Stimulated activated CD4-positive, alpha-beta T cell treated with anti-CD3 and anti-CD28 coated beads, TNF-alpha, amount 100 ng/mL, for 24 hours (primary cell): ENCODE measurements at places on chromosomes 6 and 20.

GRCh38 chr6:109230453-109230852 is 135.1 kb downstream of the CEP57L1 start:
- DNase-seq = no peak

- DNase-seq = no peak
Observed at GRCh38 chr6:43968110-43968965, 158.9 kb downstream of the MRPL14 start.

GRCh38 chr6:16764188-16764950 is 3.1 kb upstream of the ATXN1 start:
- DNase-seq = no peak

GRCh38 chr6:583116-583515 is 73.8 kb downstream of the HUS1B start:
- DNase-seq = no peak

GRCh38 chr20:35632539-35633115 is 17.0 kb downstream of the SPAG4 start:
- DNase-seq = no peak

- DNase-seq = peak; percentile 50
Observed at GRCh38 chr6:158849899-158850806, 31.0 kb upstream of the EZR start.

GRCh38 chr20:55353206-55353605 is 652.1 kb downstream of the CBLN4 start:
- DNase-seq = no peak

DNA sequence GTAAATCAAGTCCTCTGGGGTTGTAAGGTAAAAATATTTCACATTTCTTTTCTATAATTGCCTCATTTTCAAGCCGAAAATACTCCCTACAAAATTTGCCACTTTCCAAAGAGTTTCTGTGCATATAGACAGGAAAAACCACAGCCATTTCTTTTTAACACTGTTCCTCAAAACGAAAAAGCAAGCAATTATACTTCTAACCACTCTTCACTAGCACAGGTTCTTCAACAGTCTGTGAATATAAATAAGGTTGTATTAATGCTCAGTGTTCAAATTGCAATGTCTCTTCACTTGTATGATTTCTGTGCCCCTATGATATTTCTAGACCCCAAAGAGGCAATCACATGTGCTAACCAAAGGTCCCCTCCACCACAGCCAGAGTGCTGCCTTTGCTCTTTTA is 206.0 kb downstream of the SIM1 start:
- DNase-seq = no peak

DNA sequence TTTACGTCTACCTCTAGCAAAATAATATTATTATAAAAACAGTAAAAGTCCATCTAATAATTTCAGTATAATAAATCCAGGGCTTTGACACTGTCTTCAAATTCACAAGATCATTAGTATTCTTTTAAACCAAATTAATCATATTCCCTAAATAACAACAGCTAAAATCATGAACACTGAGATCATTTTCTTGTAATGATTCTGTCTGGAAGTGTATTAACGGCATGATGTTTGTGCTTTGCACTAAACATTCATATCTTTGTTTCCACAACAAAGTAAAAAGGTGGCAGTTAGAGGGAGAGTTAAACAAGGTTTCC is 18.8 kb downstream of the HIVEP2 start:
- DNase-seq = no peak

DNA sequence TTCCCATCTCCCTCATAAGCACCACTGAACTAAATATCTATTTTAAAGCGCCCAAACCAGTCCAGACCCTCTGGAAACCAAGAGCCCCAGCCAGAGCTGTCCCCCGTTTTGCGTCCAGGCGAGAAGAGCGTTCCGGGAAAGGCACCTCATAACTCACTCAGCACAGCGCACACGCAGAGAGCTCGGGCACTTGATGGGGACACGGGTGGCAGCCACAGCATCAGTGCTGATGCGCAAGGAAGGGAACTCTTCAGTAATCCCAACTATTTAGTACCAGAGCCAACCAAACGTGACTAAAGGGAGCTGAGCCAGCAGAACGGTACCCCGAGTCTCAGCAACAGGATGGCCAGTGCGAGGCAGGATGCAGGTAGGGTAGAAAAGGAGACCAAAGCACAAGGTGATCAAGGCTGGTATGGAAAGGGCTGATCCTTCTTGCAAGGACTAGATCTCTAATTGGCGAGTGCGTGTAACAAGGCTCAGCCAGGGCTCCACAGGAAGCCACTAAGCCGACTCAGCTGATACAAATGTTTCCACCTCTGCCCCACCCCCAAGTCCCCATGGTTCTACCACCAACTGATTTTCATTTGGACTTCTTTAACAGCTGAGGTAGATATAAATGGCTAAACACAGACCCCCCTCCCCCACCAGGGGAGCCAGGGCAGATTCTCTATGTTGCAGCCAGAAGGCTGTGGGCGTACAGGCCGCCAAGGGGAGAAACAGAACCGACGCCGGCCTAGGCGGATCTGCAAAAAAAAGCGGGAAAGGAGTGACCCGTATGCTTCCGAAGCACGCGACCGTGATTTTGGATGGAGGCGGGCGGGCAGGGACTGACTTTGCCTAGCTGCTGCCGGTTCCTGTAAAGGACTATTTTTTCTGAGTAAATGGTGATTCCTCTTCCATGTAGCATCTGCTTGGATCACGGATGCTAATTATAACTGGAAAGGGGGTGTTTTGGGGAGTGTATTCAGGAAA is 183.5 kb upstream of the COL21A1 start:
- no peak for DNase-seq

DNA sequence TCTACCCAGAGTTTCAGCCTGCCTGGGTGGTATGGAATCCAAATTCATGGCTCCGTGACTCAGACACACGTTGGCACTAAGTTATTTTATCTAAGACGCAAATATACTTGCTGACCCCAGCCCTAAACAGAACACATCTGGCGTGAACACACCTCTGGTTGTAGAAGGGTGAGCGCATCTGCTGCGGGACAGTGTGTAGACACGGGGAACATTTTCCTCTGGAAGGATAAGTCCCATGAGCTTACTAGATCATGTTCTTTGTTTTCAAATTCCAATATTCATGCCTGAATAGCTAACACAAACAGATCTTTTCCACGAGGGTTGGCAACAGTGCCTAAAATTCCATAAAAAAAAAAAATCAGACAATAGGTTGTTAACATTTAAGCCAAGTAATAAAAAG is 87.8 kb downstream of the TMEM170B start:
- DNase-seq = no peak
